ENCODE measurements at places on chromosomes 16 and 17.

DNA sequence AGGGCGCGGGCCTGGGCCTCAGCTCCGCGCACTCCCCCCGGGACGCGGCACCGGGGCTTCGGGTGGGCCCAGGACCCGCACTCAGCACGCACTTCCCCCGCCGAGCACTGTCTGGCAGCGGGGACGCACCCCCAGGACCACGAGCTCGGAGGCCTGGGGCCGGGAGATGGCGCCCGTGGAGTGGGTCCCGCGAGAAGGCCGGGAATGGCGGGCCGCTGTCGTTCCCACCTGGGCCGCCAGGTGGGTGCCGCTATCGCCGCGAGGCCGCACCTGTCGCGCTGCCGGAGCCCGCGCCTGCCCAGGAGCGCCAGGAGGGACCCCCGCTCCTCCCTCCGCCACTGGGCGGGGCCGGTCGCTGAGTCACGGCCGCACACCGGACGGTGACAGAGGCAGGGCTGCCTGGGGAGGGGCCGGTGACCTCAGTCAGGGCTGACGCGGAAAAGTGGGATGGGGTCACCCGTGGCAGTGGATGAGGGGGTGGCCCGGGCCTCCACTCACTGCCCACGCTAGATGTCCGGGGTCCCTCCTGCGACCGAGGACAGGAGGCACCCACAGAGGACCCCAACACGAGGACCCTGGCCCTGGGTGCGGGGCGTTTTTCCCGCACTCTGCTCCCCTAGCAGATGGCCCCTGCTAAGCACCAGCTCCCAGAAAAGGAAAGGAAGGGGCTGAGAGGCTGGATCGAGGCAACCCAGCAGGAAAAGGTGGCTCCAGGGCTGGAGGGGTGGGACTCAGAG, 6.9 kb upstream of the ACTG1 start:
- no peak for DNase-seq

DNA sequence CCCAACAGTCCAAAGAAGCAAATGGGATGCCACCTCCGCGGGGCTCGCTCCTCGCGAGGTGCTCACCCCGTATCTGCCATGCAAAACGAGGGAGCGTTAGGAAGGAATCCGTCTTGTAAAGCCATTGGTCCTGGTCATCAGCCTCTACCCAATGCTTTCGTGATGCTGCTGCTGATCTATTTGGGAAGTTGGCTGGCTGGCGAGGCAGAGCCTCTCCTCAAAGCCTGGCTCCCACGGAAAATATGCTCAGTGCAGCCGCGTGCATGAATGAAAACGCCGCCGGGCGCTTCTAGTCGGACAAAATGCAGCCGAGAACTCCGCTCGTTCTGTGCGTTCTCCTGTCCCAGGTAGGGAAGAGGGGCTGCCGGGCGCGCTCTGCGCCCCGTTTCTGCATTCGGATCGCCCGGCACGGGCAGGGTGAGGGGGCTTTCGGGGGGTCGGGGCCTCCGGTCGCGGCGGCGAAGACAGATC, at the start of gene CDH13:
Gene CDH13, plus strand, starts transcription at position 179 of the 471 bp plus-strand sequence.
- DNase-seq, result peak; percentile 92

DNA sequence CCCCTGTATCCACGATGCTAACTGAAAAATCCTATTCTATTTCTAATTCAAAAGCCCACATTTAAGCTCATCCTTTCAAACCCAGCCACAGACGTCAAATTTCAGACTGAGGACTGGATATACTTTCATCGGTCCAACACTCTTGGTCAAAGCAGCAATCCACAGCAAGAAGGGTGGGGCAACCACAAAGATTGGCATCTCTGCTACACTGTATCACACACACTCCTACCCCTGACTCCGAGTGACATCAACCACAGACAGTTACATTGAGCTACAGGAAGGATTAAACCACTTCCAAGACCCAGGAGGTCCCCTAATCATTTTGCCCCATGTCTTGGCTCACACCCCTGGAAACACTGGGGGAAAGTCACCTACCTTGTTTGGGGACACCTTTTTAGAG, 61.3 kb downstream of the GRIN2A start:
- no peak for DNase-seq

DNA sequence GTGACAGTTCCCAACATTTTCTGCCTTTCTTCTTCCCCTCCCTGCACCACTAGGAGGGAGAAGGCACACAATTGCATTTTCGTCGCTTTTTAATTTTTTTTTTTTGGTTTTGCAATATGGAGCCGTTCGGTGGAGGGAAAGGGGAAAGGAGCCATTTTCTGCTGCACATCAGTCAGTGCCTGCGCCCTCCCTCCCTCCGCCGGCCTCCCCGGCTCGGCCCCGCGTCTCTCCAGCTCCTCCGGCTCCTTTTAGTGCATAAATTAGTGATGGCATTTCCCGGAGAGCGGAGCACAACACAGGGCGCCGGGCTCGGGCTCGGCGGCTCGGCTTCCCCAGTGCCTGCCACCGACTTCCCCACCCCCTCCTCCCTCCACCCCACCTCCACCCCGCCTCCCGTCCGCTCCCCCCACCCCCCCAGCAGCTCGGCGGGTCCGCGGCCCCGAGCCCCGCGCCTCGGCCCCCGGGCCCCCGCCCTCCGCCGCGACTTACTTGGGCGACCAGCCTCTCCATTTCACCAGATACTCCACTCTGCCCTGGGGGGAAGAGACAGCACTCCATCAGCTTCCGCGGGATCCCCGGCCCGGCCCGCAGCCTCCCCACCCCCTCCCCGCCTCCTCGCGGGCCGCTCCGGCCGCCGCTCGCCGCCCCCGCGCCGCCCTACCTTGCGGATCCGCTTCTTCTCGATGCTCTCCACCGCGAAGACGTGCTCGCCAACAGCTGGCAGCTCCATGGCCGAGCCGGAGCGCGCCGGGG, 542 bp downstream of the CBX4 start:
- peak; percentile 65 for DNase-seq

DNA sequence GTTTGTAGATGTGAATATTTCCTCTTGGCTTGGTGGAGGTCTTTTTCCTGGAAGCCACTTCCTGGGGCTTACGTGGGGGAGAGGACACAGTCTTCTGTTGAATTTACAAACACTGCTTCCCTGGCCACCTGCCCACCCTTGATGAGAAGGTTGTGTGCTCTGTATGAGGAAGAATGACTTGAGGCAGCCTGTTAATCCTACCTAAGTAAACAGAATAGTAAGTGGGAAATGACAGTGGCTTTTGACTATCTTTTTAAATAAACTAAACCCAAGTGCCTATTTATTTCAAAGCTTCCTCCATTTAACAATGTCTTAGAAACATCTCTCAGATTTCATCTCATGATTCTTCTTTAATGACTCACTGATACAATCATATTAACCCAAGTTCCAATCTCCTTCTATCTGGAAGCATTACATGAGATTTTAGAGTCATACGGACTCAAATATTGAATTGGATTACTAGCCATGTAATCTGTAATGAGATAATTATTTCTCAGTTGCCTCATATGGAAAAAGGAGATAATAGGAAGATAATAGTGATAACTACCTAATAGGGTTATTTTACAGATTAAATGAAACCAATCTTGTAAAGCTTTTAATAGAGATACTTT, 96.6 kb upstream of the SMIM36 start:
- no peak for DNase-seq

DNA sequence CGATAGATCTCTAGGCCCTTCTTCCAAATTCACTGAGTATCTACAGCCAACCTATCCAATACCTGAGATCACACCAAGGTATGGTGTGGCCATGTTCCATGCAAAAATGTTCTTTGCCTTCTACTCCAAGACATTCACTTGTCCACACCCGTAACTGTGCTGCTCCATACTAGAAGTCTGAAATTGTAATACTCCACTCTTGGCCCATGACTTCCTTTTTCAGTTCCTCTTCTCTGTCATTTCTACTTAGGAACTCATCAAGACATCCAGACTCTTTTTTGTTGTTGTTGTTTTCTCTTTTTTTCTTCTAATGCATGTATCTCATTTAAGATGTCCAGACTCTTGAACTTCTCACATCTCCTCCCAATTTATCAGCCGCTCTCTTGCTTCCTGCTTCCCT, 42.5 kb upstream of the KSR1 start:
- no peak for DNase-seq

DNA sequence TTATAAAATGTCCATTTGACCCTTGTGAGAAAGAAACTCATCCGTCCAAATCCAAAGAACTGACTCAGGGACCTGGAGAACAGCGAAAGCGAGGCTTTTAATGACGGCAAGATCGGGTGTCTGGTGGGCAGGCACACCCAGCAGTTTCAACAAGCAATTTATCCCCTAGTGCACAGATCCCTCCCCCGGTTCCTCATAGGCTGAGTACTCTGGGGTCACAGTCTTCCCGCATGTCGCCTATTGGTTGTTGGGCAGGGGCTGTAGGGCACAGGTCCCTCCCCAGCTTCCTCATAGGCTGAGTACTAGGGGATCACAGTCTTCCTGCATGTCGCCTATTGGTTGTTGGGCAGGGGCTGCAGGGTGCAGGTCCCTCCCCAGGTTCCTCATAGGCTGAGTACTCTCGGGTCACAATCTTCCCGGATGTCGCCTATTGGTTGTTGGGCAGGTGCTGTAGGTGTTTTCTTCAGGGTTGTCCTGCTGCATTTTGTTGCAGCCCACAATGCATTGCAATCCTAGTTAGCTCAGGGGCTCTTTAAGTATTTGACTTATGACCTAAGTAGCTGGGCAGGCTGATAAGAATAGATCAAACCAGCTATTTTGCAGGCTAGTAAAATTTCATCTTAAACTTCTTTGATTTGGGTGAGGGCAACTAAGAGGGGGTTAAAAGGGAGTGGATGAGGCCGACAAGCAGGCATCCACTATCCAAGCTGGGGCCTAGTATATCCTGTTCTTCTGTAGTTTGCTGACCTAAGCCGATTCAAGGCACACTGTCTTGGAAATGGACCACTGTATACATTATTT, 3.6 kb upstream of the UTS2R start:
- no peak for DNase-seq

DNA sequence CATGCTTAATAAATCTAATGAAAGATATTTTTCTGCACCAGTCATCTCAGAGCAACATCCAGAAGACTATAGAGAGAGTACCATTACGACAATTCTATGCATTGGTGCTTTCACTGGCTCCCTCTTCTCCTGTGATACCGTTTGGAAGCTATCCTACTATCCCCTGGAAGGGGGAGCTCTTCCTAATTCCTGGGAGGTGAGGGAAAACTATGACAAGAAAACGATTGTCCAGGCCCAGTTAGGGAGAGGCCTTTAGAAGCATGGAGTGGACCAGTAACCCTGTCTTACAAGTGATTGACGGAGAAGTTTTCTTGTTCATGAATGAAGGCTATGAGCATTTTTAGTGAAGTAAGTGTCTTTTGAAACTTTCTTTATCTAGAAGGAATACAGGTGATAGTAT, 150.2 kb downstream of the TANC2 start:
- no peak for DNase-seq
